ENCODE measurements at places on chromosomes 11 and 22.
A peak's percentile ranks its signal among the peaks of the same experiment; 100 is the strongest.

DNA sequence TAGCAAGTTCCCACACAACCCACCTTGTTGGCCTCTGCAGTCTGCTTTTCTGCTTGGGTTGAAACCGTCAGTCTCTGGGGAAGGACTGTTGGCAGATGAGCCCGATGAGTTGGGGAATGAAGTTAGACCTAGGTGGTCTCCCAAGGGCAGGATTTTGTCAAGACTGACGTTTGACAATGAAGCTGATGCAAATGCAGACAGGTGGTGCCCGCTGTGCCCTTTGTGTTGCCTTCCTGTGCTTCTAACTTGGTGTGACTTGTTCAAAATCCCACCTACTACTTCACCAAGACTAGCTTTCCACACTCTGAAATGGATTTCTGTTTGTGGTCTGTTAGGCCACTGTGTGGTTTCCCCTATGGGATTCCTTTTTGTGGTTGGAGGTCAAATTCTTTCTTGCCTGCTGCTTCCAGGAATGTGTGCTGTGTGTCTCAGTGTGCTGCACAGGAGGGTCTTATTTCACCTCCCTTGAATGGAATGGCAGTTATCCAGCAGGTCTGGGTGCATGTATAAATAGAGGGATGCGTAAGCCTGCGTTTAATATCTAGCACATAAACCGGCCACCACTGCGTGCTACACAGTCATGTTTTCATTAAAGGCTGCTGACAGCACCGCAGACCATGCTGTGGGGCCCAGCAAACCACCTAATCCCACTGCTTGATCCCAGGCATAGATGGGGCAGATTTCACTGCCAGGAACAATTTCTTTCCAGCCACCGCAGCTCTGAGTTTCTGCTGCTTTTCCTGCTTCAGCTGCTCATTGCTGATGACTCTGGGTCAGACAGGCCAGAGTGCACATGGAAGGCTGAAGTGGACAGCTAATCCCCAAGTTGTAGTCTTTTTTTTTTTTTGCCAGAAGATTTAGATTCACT lies 44.8 kb downstream of the ADAMTS8 start:
- DNase-seq = no peak

DNA sequence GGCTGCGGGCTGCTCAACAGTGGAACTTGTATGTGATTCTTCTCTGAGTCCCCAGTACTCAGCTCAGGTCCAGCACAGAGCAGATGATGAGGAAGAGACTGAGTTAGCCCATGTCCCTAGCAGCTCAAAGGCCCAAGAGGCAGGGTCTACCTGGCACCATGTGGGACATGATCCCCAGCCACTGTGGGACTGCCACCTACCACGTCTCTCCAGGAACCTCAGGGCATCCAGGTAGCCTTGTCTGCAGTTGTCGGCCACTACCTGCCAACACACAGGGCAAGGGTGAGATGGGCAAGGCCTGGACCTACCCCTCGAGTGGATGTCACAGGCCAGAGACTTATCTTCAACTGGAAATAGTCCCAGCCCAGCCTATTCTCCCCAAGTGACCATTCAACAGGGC lies 4.4 kb downstream of the PNPLA5 start:
- peak; percentile 8 for DNase-seq

GRCh38 chr11:11373934-11374333 lies 20.9 kb upstream of the CSNK2A3 start:
- DNase-seq = no peak

DNA sequence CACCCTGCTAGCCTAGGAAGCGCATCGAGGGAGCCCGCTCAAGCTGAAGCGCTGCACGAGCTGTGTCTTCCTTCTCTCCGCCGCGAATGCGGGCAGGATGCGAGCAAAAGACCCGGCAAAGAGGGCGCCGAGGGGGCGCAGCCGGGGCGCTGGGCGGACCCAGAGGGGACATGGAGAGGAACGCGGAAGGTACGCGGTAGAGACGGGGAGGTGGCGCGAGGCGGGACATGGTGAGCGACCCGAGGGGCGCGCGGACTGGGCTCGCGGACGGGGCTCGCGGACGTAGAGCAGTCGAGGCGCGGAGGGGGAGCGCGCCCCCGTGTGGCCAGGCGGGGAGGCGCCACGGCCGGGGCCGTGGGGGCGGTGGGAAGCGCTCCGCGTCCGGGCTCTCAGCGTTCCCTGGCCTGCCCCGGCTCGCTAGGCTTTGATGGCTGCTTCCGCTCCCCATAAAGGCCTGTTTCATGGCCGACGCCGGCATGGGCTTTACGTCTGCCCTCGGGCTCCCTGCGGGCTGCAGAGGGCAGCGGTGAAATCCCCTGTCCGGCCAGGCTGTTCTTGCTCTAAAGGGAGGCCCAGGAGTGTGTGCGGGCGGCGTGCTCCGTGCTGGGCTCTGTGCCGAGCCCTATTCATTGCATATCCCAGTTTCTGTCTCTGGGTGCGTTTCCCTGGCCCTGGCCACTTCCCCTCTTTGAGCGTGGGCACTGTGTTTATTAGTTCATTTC lies 31.2 kb upstream of the TRIM29 start:
- peak; percentile 83 for DNase-seq

DNA sequence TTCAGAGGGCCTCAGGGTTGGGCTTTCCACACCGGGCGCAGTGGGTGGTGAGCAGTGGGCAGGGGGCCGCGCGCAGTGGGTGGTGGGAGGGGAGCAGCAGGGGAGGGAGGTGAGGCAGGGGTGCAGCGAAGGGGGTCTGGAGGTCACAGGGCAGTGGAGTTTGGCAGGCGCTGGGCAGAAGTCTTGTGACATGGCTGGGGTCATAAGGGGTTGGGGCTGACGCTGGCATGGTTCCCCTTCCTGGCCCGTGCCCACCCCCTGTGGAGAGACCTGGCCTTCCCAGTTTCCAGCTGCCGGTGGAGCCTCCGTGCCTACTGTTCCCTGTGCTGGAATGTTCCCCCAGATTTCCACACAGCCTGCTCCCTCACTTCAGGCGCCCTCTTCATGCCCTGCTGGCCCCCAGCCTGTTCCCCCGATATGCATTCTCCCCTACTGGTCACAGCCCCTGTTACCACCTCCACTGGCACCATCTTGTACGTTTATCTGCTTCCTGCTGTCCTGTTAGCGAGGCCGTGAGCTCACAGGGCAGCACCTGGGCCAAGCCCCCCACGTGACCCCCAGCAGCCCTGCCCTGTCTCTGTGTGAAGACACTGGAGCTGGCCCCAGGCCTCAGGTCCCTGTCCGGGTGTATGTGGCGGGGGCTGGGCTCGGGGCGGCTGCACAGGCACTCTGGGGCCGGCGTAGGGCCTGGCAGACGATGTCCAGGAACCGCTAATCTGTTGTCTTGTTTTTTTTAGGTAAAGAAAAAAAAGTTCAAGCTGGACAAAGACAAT lies 111.6 kb downstream of the KCNQ1OT1 start:
- peak; percentile 8 for DNase-seq

DNA sequence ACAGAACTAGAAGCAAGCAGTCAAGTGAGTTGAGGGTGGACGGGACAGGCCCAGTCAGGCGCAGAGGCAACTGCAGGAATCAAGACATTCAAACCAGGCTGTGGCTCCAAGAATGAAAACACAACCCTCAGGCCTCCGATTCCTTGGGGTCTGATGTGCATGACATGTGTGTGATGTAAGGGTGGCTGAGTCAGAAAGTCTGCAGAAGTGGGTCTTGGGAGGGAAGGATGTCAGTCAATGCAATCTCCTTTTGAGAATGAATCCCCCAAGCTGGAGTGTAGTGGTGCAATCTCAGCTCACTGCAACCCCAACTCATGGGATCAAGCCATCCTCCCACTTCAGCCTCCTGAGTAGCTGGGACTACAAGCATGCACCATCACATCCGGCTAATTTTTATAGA lies 15.9 kb upstream of the PDE2A start:
- no peak for DNase-seq

DNA sequence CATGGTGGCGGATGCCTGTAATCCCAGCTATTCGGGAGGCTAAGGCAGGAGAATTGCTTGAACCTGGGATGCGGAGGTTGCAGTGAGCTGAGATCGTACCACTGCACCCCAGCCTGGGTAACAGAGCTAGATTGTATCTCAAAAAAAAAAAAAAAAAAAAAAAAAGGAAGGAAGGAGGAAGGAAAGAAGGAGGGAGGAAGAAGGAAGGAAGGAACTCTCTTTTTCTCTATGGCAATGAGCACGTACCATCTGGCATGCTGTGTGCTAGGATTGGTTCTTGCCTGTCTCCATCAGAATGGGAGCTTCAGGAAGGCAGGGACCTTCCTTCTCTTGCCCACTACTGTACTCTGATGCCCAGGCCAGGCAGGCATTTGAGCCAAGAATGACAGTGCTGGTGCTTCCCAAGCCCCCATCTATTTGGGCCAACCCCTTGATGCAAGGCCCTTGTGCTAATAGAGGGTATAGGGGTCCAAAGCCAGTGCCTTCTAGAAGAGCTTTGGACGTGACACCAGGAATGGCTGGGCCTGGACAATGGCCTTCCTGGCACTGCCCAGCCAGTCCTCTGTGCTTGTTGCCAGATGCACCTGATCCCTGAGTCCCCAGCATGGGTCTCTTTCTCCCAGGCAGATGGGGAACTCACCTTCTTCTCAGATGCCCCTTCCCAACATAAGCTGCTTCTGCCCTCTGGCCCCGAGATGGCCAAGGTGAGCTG lies 10.6 kb upstream of the DGCR8 start:
- DNase-seq = no peak

DNA sequence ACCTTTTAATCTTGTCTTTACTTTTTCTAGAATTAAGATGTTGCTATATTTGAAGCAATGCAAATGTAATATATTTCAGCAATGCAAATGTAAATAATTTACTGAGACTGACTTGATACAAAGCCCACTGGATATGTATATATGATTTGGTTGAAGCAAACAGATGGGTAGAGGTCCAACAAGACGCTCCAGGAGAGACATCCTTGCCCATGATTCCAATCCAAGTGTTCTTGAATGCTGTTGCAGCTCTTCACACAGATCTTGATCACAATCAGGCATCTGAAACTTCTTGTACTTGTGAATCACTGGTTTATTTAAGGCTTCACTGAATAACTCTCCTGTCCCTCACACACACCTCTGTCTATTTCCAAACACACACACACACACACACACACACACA lies 507.0 kb downstream of the LRRC4C start:
- DNase-seq = no peak

DNA sequence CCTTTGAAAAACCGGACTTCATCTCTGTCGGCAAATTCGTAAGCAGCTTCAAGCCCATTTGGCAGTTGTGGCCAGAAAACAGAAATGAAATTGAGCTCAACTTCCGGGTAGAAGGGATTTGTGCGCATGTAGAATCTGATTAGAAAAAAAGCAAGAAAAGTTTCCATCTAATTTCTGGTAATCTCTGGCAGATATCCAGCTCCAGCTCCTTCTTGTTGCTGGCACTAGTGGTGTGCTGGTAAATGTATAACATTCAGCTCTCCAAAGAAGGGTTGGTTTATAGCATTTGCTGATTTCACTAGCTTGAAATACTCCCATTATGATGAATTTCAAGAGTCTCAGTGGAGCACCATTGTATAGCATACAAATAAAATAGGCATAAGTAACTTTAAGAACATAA lies 5.4 kb downstream of the MMP1 start:
- DNase-seq = no peak

- no peak for DNase-seq
These were observed 80.4 kb downstream of the CD82 start for GRCh38 chr11:44645827-44646226.

- DNase-seq = no peak
These were observed 2.1 kb downstream of the NECTIN1 start for GRCh38 chr11:119726585-119727522.

GRCh38 chr11:33248416-33248971 lies 8.7 kb upstream of the HIPK3 start:
- no peak for DNase-seq

DNA sequence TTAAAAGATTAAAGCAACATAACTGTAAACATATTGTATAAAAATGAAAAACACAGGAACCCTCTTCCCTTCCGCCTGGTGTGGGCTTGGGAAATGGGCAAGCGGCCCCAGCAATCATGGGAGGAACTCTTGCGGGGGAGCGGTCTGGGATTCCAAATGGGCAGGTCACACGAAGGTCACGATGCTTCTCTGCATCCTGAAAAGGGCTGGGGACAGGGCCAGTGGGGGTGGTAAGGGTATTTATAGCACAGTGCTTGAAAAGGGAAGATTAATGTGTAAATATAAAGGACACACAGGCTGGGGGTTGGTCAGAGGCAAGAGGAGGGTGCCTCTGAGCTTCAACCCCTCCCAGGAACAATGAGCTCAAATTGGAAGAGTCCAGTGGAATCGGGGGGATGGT lies 46.9 kb upstream of the OR4B1 start:
- no peak for DNase-seq

DNA sequence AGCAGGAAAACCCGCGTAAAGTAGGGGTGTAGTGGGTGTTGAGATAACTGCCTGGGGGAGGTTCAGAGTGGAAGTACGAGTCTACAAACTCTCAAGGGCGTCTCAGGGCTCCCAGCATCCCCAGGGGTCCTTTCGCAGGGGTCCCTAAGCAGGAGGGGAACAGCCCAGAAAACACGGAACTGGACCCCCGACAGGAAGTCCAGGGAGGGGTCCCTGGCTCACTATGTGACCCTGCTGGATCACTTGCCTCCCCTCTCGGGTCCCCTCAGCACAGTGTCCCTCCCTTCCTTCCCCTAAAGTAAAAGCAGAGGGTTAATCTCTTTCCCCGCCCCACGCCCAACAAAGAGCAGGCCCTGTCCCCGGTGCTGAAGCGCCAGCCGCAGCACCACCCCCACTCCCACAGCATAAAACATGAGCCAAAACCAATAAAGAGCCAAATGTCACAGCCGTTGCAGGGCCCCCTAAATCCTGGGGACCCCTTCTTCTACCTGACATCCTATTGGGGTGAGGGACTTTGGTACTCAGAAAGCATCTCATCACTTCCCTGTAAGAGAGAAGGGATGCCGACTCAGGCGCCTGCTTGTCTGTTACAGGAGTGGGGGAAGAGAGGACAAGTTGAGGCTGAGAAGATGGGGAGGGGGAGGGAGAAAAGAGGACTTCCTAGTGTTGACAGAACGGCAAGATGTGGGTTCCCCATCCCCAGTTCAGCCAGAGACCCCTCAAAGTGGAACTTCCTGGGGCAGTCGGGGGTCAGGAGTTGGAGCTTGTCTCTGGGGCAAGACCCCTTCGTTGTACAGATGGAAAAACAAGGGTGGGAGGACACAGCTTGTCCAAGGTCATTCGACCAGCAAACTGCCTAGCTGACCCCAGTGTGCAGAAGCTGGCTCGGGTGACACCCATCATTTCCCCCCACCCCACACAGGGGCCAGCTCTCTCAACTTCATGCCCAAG lies 1.4 kb upstream of the NEFH start:
- peak; percentile 55 for DNase-seq

- no peak for DNase-seq
These were observed 2.2 kb downstream of the MRTFA start for GRCh38 chr22:40634119-40634903.

DNA sequence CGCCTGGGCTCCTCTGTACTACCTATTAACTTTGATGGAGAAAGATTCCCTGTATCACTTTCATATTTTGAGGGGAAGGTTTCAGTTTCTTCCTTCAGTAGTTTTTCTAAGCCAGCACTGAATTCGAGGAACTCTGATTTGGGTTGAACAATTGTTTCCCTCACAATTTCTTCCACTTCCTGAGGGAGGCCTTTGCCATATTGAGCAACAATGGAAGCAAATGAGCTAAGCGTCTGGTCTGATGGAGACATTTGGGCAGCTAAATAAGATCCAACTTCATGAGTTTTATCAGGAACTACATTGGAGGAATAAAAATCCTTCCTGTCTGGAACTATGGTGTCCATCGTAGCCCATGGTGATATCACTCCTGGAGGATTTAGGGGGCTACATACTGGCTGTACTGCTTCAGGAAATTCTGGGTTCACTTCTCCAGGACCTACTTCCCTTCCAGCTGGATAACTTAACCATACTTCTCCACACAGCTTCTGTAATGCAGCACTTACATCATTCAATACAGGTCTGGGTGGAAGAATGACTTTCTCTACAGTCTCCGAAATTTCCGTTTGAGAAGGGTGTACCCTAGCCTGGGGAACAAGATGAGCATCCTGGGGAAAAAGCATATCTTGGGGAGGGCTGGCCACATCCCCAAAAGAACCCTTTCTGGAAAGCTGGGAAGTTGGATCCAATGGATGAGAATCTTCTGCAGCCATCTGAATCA lies 38.9 kb upstream of the CCDC89 start:
- DNase-seq = no peak
